ENCODE measurements at places on chromosomes 5 and 9.

DNA sequence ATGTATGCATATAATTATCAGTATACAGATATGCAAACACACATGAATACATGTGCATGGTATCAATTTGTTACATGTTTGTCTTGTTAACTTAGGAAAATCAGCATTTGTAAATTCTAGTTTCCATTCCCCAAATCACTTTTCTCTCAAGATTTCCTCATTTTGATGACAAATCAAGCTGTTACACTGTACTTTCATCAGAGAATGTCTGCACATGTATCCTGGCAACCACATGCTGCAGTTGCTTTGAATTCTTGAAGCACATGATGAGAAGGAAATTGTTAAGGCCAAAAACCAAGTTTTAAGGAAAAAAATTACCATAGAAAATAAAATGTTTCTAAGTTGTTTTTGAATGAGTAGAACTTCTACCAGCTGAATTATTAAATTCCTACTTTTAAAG lies 1834.5 kb downstream of the EFNA5 start:
- DNase-seq = peak; percentile 6

- DNase-seq = peak; percentile 71
Measured at GRCh38 chr9:35728041-35728971, 3.7 kb downstream of the TLN1 start.

DNA sequence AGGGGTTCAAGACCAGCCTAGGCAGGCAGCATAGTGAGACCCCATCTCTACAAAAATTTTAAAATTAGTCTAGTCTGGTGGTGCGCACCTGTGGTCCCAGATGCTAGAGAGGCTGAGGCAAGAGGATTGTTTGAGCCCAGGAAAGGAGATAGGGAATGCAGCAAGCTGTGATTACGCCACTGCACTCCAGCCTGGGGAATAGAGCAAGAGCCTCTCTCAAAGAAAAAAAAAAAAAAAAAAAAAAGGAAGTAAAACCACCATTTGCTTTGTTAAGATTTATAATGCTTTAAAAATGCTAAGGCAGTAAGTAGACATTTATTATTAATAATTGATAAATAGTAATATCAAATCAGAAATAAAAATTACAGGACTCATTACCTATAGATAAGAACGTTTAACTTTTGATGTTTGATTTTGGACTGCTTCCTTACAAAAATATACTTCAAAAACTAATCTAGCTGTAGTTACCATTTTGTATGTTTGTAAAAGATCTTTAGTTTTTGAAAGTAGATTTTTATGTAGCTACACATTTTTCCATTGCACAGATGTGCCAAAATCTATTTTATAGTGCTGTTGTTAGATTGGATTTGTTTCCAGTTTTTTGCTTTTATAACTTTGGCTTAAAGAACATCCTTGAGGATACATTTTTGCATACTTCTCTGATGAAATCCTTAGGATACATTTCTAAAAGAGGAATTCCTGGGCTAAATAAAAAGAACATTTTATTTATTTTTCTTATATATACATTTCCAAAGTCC lies 86.4 kb downstream of the INIP start:
- no peak for DNase-seq

GRCh38 chr9:111961575-111961974 lies 65.0 kb downstream of the UGCG start:
- DNase-seq = no peak

DNA sequence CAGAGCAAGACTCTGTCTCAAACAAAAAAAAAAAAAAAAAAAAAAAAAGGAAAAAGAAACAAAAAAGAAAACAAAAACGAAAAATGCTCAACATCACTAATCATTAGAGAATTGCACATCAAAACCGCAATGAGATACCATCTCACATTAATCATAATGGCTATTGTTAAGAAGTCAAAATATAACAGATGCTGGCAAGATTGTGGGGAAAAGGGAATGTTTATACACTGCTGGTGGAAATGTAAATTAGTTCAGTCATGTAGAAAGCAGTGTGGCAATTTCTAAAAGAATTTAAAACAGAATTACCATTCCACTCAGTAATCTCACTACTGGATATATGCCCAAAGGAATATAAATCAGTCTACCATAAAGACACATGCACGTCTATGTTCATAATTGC lies 50.4 kb upstream of the PRR16 start:
- DNase-seq = no peak

DNA sequence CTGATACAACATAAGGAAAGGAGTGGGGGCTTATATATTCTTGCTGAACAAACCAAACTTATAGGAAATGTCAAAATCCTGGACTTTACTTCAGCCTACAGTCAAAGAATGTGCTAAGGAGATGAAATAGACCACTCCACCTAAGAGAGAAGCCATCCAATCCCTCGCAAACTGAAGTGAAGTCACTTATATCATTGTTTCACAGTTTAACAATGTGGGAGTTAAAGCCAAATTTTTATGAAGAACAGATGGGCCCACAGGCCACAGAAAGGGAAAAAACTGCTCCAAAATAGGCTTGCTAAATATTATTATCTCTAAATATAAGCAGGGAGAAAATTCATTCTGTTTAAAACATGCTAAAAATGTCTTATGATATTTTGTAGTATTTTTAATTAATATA lies 233.3 kb downstream of the GAS1 start:
- DNase-seq = peak; percentile 64
